Stimulated activated CD4-positive, alpha-beta T cell treated with anti-CD3 and anti-CD28 coated beads, Interleukin-4, amount 100 ng/mL, for 48 hours (primary cell): ENCODE measurements at places on chromosomes 1 and 21.
A peak's percentile ranks its signal among the peaks of the same experiment; 100 is the strongest.

DNA sequence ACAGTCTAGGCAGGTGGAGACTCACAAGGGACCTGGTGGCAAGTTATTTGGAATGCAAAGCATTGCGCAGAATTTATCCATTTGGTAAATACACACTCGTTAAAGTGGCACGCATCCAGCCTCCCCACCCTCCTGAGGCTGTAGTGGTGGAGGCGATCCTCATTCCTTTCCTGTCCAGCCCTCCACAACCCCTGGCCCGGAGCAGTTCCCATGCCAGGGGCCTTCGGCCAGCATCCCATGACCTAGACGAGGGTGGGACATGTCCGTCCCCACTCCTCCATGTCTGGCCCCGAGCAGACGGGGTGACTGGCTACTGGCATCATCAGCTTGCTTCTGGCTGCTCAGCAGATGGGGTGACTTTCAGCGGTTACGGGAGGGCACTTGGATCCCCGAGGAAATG is 281.5 kb upstream of the VAMP3 start:
- DNase-seq: no peak

DNA sequence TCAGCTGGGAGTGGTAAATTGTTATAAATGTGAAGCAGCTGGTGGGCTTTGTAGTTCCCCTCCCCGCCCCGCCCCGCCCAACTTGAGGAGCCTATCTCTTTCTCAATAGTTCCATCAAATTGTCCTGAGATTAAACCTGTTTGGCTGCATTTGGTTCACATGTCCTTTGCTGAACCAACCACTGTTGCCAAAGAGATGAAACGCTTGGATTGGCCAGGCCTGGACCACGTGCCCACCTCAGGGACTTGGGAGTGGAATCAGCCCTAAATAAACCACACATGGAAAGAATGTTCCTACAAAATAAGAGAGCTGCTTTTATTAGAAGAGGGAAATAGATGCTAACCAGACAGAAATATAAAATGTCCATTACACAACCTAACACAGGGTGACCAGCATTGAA is 424.9 kb upstream of the KAZN start:
- no peak for DNase-seq

DNA sequence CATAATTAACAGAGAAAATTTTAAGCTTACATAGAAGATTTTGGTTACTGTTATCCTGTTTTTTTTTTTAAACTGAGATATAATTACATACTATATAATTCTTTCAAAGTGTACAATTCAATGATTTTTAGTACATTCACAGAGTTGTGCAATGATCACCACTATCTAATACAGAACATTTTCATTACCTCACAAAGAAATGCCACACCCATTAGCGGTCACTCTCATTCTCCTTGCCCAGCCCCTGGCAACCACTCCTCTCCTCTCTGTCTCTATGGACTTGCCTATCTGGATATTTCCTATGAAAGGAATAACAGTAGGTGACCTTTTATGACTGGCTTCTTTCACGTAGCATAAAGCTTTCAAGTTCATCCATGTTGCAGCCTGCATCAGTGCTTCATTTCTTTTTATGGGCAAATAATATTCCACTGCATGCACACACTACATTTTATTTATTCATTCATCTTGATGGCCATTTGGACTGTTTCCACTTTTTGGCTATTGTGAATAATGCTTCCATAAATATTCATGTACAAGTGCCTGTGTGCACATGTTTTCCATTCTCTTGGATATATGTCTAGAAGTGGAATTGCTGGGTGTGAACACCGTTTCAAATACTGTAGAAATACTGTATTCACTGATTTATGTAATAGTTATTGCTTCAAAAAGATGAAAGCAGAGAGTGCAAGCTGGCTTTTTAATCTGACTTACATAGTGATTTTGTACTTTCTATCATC is 26.5 kb downstream of the TAF5L start:
- no peak for DNase-seq

GRCh38 chr1:15835205-15835740 is 12.2 kb upstream of the SPEN start:
- DNase-seq: no peak

- DNase-seq: no peak
Observed at GRCh38 chr1:199029855-199030254, 391.0 kb downstream of the PTPRC start.

GRCh38 chr1:109634771-109635750 is 15.4 kb downstream of the AMPD2 start:
- no peak for DNase-seq

DNA sequence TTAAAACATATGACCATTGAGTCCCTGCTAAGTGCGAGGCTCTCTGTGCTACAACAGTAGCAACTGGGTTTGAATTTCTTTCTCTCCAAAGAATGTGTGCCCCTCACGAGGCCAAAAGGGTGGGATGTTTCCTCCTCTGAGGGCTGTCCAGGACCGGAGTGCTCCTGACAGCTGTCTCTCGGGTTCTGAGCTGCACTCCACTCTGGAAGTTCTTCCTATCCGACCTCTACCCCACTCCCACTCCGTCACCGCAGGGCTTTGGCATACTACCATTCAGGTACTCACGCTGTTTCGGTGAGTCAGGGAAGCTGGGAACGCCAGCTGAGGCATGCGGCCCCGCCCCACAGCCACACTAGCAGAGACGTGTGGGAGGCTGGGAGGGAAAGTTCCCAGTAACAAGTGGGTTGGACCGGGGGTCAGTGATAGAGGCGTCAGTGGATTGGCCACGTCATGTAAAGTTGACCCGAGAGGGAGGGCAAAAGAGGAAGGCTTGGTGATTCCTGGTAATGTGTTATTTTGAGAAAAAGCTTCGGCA is 705 bp upstream of the SLC50A1 start:
- DNase-seq: peak; percentile 63

GRCh38 chr1:235078480-235079381 is 49.9 kb downstream of the TOMM20 start:
- no peak for DNase-seq

DNA sequence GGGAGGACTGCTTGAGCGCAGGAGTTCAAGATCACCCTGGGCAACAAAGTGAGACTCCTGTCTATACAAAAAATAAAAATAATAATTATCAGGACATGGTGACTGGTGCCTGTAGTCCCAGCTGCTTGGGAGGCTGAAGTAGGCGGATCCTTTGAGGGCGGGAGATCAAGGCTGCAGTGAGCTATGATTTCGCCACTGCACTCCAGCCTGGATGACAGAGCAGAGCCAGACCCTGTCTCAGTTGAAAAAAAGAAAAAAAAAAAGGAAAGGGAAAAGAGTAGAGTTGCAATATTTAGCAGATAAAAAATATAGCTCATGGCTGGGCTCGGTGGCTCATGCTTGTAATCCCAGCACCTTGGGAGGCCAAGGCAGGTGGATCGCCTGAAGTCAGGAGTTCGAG is 3.3 kb upstream of the S1PR1 start:
- DNase-seq: no peak

DNA sequence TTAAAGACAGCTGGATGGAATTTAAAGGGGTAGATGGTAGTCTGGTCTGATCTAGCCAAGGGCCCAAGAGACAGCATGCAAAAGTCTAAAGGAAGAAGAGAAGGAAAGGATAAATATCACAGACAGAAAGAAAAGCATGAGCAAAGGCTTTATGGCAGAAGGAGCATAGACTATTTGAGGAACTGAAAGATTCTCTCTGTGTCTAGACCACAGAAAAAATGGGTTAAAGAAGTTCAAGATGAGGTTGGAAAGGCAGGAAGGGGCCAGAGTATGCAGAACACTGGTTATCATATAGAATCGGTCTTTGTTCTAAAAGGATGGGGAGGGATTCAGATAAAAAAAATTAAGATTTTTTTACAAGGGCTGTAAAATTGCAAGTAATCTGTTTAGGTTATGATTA is 136.8 kb upstream of the SGIP1 start:
- DNase-seq: no peak

GRCh38 chr1:69569576-69570328 is 2.0 kb downstream of the LRRC7 start:
- no peak for DNase-seq

- DNase-seq: no peak
Observed at GRCh38 chr21:32337206-32337605, 38.6 kb downstream of the MRAP start.

- DNase-seq: no peak
Observed at GRCh38 chr1:50023292-50024159, at the start of gene AGBL4. Gene AGBL4, minus strand, starts transcription at chr1:50023954.

DNA sequence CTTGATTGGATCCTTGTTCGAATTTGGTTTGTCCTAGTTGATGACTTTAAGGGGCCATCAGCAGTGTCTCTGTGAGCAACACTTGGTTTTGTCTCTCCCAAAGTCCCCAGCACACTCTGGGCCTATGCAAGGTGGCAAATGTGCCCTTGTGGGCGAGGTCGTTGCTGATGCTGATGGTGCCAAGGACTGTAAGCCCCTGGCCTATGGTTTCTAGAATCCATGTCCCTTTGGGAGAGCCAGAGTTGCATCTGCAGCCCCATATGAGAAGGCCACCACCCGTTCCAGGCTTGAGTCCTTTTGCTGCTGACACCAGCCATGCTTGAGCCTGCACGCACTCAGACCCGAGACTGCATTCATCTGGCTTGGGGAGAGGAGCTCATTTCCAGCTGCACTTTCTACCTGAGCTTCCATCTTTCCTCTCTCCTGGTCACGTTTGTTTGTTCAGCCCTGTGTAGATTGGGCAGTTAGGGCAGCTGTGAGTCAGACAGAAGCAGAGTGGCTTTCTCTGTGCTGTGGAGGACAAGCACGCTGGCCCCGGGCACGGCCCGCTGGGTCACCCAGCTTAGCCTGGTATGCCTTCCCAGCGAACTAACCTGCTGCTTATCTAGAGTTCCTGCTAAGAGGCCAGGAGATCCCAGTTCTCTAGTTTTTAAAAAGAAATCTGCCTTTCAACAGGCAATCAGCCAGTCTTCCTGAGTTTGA is 52.1 kb upstream of the CSF3R start:
- DNase-seq: no peak

DNA sequence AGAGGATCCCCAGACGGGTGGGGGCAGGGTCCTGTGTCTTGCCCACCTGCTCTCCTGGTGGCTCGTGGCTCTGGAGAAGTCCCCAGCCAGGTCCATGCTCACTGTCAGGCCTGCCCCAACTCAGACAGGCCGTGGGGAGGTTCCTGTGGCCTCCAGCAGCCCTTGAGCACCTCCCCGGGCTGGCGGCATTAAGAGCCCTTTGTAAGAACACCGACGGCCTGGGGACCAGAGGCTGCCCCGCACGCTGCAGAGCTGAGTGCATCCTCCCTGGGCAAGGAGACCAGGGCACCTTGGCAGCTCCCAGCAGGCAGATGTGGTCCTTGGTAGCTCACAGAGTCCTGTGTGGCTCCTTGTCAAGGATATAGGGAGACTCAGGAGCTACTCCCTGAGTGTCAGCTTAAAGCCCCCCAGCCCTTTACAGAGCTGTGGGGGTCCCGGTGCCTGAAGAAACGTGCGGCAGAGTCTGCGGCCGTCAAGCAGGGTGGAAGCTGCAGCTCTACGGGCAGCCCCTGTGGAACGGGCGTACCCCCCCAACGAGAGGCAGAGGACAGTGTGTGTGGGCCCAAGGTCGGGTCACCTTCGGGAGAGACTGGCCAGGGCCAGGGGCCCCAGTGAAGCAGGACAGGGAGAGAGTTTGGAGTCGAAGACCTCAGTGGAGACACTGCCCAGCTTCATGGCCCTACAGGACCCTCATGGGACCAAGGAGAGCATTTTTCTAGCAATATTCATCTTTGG is 118.6 kb downstream of the PRDM16 start:
- DNase-seq: no peak

DNA sequence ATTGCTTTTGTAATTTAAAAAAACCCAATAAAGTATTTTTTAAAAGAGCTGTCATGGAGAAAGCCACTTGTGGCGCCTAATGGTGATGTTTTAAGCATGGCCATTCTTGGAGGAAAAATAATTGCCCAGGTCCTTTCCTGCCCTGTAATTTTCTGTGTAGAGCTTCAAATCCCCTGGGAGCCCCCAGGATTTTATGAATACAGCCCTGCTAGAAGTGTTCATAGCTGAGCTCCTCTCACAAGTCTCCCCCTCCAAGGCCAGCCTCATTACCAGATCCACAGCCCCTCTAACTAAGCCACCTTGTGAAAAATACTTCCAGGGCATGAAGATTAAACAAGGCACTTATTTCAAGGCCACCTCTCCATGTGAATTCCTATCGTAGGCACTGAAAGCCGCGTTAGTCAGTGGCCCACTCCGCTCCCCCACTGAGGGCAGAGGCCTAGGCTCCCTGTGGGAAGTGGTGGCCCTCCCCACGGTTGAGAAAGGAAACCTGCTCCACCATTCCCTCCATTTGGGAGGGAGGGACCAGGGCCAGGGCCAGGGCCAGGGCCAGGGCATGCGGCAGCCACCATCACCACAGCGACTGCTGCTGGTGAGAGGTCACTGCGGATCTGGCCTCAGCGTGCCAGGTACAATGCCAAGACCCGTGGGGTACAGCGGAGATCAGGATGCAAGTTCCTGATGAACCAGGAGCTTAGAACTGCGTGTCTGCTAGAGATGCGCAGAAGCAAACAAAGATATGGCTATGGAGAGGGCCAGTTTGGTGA is 83.1 kb downstream of the KCNN3 start:
- DNase-seq: no peak

GRCh38 chr1:211752951-211753486 is 77.5 kb downstream of the LPGAT1 start:
- no peak for DNase-seq

GRCh38 chr1:112257043-112257835 is 138.8 kb upstream of the CTTNBP2NL start:
- DNase-seq: no peak

DNA sequence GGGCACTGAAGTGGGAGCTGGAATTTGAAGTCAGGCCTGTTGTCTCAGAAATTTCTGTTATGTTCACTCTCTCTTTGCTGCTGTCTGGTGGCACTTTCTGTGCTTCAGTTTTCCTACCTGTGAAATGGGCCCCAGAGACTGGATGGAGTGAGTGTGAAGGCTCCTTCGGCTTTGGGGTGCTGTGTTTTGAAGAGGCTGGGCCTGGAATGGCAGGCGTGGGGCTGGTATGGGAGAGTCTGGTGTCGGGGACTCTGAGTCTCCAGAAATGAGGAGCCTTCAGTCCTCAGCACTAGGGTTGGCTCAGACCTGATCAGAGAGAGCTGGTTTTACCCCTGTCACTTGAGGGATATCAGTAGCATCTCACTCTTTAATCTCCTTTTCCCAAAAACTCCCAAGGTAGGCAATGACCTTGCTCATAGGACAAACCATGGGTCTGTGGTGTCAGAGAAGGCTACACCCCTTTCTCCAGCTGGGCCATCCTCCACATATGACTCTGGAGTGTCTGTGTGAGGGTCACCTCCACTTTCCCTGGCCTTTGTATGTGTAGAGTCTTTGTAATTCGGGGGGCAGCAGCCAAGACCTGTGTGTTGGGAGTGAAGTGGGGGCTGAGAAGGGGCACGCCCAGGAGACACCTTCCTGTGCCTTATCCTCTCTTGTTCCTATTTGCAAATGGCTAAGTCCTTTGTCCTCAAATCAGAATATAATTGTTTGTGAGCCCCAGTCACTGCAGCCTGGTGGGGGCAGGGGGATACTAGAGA is 279.9 kb downstream of the PTPRU start:
- no peak for DNase-seq
